ENCODE measurements at places on chromosomes 2 and 18.

DNA sequence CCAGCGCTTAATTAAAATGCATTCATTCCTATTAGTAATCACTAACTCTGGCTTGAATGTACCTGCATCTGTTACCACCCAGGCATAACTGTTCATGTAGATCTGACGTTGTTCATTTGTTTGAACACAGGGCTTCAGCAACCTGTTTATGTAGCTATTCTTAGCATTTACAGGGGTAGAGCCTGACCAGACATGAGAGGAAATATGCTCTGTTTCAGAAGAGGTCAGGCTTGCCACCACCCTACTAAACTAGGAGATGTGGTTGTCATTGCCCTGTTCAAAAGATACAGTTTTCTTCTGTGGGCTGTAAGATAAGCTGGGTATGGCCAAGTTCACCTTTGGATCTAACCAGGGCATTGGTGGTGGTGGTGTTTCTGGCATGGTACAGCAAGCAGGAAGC, 8.8 kb downstream of the MGAT5 start:
- DNase-seq = no peak

DNA sequence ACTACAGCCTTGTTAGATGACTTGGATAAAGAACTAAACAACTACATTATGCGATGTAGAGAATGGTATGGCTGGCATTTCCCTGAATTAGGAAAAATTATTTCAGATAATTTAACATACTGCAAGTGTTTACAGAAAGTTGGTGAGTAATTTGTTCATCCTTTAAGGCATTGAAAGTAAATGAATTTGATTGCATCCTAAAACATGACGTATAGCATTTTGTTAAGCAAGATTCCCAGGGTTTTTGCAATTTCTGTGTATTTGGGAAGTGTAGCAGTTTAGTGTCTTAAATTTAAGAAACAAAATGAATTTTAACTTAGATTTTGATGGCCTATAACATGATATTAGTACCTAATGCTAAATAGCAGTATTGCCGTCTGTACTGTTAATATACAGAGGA, 24.8 kb downstream of the NOP58 start:
- DNase-seq = no peak

DNA sequence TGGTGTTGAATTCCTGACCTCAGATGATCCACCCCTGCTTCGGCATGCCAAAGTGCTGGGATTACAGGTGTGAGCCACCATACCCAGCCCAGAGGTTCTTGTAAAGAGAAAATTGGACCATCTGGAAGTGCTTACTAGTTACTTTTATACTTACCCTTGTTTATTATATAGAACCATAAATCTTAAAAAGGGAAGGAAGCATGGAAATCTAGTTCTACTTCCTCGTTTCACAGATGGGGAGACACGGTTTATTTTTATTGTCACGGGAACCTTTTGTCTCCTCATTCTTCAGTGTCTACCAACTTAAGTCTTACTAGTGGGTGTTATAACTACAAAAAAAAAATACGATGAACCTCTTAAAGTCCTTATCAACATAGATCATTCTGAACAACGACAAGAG, 45.8 kb upstream of the PDK1 start:
- DNase-seq = peak; percentile 69

GRCh38 chr2:67571785-67572718, 174.9 kb downstream of the ETAA1 start:
- no peak for DNase-seq

GRCh38 chr18:21602299-21602587, 1.7 kb upstream of the ESCO1 start:
- DNase-seq = peak; percentile 91

GRCh38 chr2:150917961-150918713, 343.5 kb downstream of the RBM43 start:
- DNase-seq = no peak

DNA sequence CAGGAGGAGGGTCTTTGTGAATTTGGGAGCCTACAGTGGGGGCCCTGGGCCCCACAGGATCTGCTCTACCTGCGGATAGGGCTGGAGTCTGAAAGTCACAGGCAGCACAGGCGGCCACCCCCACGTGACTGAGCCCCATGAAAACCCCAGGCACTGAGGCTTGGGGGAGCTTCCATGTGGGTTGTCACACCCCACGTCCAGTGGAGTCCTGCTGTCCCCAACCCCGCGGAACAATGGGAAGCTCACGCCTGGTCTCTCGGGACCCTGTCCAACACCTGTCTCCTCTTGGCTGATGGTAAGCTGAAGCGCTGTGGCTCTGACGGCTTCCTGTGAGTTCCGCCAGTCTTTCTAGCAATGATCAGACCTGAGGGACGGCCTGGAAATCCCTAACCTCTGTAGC, 85.8 kb downstream of the PTGR3 start:
- no peak for DNase-seq

DNA sequence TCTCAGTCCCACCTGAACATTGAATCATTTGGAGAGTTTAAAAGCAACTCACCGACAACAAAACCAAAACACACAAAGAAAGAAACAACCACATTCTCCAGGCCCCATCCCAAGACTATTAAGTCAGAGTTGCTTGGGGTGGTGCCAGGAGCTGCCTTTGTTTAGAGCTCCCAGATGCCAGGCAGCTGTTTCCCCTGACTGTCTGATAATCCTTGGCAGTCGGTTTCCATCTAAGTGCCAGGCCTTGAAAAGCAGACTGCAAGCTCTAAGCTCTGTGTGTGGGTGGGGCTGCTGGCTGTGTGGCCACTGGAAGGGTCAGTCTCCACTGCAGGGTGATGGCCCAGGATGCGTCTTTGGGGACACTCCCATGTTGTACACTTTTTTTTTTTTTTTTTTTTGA, 255.3 kb upstream of the AGAP1 start:
- DNase-seq = no peak

GRCh38 chr2:183671233-183671632, 547.0 kb downstream of the NUP35 start:
- no peak for DNase-seq

DNA sequence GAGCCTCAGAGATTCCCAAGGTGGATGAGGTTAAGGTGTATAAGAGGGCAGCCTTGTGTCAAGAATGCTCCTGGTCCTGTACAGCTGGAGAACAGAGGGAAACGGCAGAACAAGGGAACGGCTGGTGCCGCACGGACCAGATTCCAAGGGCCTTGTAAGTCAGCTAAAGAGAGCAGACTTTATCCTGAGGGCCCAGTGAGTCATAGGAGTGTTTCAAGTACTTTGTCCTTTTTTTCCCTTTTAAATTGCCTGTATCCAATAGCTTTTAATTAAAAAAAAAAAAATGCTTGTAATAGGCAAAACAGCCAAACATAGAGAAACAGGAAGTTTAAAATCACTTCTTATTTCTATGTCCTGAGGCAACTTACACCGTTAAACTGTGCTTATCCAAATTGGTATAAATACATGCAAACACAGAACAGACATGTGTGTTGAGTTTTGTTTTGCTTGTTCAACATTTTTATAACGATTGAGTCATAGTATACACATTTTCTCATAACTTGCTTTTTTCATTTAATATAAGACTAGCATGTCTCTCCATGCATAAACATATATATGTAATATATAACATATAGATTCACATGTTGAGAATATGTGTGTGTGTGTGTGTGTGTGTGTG, 42.1 kb upstream of the EVA1A start:
- DNase-seq = no peak

DNA sequence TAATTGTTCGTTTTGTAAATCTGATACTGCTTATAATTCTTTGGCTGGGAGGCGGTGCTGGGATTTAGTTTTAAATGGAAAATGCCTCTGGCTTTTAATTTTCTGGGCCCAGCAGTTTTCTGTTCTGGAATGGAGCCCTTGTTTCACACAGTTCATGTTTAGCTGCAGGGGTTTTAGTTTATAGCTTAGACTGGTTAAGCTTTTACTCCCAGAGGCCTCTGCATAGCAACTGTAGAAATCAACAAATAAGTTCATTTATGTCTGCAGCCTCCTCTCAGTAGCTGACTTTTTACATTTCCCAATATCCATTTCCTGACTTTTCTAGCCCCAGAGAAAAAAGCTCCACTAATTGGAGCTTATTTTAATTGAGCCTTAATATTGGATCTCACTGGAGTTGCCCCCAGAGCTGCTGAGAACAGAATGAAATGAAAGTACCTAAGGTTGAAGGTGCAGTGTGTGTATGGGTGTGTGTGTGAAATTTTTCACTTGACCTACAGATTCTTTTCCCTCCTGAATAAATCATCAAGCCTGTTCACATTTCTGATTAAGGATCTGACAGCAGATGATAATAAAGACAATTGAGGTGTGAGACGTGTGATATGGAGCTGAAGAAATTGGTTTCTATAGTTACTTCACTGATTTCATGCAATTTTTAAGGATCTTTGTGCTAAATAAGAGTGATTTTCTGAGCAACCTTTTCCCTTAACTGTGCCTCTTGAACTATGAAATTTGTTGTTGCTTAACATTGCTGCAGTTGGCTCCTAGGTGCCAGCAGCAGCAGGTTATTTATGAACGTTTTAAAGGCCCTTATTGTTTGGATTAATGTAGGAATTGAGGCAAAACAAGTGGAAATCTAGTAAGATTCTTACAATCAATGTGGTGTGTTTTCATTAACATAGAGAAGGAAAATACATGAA, 109.6 kb downstream of the TAF4B start:
- no peak for DNase-seq

DNA sequence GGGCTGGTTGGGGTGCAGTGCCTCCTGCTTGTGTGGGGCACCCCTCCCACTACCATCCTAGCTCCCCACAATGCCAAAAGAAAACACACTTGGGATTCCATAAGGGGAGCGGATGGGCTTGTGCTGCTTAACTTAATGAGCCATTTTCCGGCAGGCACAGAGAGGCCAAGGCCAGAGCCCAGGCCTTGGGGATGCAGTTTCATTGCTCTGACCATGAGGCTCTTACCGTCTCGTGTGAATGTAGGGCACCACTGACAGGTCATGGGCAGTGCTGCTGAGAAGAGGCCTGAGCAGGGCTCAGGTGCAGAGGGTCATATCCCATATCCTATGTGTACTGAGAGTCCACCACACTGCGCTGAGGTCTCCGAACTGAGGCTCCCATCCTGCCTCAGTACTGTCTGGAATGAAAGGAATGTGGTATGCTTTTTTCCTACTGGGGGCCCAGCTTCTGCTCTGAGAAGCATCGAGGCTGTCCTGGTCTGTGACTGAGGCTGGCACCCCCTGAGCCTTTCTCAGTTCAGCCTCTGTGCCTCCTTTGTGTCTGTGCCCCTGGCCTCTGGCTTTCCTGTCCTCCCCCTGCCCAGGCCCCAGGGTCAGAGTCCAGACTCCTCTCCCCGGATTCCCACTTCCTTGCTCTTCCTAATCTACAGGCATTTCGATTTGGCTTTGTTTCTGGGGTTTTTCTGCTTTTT, 45.2 kb upstream of the MAPRE3 start:
- no peak for DNase-seq

DNA sequence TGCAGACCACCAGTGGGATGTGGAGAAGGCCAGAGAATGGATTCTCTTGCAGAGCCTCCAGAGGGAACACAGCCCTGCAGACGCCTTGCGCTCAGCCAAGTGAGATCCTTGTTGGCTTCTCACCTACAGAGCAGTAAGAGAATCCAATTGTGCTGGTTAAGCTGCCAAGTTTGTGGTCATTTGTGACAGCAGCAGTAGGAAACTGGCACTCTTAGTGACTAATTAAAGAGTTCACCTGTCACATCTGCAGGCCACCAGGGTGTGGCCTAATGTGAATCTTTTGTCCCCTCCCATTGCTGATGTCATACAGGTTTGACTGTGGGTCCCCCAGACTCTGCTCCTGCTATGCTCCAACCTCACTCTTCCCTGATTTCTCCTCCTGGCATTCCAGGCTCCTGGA, 235.9 kb downstream of the TFCP2L1 start:
- DNase-seq = no peak

GRCh38 chr2:168550670-168551069, 94.6 kb downstream of the CERS6 start:
- DNase-seq = peak; percentile 86

DNA sequence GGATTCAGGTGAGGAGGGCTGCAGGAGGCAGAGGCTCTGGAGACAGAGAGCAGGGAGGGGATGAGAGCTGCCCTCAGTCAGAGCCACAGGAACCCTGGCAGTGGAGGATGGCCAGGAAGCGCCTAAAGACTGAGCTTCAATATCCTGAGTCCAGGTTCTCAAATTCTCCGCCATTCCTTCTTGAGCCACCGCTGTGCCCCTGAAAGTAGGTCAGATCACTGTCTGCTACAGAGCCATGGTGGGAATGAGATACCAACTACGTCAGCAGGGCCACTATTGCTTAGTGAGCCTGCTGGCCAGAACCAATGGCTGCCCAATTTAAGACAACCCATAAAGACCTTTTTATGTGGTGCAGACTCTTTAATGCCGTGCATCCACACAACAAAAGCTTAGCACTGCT, 155.5 kb downstream of the CTIF start:
- DNase-seq = no peak

DNA sequence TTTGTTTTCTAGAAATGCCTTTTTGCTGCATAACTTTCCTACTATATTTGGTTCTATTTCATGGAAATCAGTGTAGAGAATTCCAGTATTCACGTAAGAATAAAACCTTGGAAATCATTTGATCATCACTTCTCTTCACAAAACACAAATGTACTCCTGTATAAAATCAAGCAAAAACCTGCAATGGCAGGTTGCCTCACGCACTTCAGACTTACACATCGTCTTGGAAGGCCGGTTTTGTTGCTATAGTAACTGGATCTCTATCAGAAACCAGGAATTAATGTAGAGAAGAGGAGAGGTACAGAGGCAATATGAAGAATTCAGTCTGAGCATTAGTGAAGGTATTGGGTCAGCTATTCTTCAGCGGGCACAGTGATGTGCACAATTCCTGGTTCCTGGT, 370.7 kb upstream of the CYRIA start:
- no peak for DNase-seq

GRCh38 chr18:45890606-45891005, 65.1 kb downstream of the SIGLEC15 start:
- peak; percentile 82 for DNase-seq

DNA sequence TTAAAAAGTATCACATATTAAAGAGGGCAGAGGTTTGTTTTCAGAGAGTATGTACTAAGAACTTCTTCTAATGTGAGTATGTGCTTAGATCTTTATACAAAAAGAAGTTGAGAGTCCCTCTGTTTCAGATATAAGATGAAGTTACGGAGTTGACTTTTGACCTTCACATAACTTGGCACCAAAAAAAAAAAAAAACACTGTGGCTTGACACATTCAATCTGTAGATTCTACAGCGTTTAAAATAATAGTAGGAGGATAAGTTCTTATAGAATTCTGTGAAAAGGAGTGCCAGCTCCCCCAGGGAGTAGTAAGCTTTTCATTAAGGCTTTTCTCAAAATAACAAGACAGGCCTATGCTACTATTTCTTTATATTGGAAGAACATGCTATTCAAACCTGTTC, 105.4 kb upstream of the LRP1B start:
- no peak for DNase-seq

GRCh38 chr2:86649119-86649947, 25.7 kb upstream of the RNF103 start:
- no peak for DNase-seq

GRCh38 chr2:42927334-42928160, 135.2 kb upstream of the HAAO start:
- DNase-seq = no peak

DNA sequence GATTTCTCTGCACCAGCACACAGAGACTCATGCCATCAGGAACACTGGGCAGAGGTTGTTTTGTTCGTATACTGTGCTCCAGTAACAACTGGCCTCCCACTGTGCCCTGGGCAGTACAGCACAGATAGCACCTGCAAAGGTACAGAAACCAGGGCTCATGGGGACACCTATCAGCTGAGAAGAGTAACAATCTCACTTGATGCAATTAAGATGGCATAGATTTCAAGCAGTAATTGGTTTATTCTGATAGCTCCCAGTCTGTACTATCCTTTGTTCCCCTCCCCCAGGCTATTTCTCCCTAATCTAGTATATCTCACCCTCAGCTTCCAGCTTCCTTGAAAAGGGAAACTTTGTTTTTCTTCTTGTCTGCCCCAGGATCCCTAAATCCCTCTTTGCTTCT, 343.9 kb upstream of the MMADHC start:
- DNase-seq = no peak

Measured in suppressor macrophage (primary cell).